SK-N-SH (cell line): ENCODE measurements at places on chromosomes 12 and 14.

DNA sequence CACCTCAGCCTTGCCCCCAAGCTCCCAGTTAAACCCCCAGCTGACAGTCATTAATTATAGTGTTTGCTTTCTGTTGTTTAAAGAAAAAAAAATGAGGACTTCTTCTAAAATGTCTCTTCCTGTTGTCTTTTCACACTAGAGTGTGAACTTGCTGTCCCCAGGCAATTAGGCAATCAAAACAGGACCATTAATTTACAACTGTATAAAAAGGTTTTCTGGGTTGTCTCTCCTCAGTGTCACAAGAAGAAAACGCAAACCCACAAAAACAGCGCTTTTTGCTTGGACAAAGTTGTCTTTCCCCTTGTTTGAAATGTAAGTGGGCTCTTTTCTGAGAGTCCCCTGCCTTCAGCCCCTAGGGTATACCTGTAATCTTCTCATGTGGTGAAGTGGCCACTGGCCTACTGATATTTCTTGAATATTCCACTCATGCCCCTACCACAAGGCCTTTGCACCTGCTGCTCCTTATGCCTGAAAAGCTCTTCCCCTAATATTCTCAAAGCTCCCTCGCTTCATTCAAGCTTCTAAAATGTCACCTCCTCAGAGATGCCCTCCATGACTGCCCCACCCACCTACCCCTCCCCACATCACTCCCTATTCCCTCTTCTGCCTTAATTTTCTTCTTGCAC, 158.9 kb upstream of the PWP1 start:
- DNase-seq: no peak

DNA sequence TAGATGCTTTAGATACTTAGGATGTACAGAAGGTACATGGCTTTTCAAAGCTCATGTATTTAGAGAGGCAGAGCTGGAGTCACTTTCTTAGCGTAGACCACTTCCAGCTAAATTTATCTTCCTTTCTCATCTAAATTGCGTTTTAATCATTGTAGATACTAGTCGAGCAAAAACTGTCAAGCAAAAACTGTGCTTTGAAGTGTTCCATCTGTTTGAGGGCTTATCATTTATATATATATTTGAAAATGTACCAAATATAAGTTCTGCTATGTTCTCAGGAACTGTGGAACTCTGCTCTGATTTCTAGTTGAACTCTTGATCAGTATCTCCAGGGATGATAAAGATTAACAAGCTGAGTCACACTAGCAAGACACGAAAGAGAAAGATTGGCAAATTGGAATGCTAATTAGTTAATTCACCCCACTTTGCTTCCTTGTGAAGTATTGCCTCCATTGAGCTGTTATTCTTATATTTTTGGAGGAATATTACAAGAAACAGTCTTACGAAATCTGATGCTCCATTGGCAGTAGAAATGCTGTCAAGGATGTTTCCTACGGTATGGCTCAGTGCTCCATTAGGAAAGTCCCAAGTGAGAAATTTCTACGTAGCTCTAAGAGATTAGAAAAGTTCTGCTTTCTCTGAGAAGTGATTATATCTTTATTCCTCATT, 310.7 kb downstream of the AEBP2 start:
- DNase-seq: no peak

DNA sequence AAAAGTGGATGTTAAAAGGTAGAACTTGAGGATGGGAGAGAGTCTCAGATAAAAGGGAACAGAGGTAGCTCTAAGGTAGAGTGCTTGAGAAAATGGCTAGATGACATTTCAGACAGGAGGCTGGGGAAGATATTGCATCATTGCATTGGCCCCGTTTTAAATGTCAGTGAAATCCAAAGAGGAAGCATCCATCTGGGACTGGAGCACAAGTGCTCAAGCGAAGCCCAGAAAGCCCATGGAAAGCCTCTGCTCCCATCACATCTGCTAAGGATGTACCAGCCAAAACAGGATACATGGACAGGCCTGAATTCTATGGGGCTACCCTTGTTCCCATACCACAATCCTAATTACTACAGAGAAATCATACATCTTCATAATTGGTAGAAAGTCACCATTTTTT, 581.5 kb upstream of the TMEM132C start:
- no peak for DNase-seq

- no peak for DNase-seq
Observed at GRCh38 chr14:83909507-83909906, 1620.4 kb upstream of the FLRT2 start.

GRCh38 chr14:35050652-35051051, 4.6 kb downstream of the FAM177A1 start:
- DNase-seq: no peak

- DNase-seq: no peak
Observed at GRCh38 chr14:99772371-99773283, 20.6 kb upstream of the EML1 start.

GRCh38 chr14:55754471-55754870, 174.5 kb downstream of the KTN1 start:
- DNase-seq: no peak

DNA sequence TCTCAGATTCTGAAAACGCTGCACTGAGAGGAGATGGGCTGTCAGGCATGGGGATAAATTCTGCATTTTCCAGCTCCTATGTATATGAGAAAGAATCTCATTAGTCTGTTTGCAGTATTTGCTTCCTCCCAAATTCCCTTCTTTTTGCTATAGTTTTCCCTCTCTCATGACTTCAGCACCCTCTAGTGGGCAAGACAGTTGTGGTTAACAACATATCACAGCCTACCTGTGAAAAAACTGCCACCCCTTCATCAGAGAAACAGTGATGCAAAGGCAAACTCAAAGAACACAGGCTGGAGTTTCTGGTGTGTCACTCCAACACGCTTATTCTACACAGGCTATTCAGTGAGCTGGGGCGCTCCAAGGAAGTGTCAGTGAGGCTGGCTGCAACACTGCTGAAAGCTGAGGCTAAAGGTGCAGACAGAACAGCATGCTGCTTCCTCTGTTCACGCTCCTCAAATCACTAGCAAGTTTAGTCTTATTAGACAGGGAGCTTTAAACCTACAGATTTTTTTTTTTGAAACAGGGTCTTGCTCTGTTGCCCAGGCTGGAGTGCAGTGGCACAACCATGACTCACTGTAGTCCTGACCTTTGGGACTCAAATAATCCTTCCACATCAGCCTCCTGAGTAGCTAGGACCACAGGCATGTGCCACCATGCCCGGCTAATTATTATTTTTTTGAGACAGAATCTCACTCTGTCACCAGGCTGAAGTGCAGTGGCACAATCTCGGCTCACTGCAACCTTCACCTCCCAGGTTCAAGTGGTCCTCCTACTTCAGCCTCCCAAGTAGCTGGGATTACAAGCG, 19.3 kb downstream of the ZC2HC1C start:
- peak; percentile 66 for DNase-seq

GRCh38 chr14:93379831-93380230, 32.8 kb downstream of the COX8C start:
- DNase-seq: no peak

DNA sequence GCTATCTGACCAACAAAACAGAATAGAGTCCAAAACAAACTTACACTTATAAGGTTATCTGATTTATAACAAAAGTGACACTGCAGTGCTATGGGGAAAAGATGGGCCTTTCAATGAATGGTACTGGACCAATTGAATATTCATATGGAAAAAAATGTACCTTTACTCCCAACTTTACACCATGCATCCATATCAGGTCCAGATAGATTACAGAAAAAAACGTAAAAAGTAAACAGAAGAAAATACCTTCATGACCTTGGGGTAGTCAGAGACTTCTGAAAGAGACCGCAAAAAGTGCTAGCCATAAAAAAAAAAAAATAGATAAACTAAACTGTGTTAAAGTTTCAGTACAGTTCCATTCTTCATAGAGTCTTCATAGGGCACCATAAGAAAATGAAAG, 308.3 kb downstream of the GXYLT1 start:
- no peak for DNase-seq

GRCh38 chr12:57236925-57237595, 7.5 kb downstream of the SHMT2 start:
- DNase-seq: no peak

DNA sequence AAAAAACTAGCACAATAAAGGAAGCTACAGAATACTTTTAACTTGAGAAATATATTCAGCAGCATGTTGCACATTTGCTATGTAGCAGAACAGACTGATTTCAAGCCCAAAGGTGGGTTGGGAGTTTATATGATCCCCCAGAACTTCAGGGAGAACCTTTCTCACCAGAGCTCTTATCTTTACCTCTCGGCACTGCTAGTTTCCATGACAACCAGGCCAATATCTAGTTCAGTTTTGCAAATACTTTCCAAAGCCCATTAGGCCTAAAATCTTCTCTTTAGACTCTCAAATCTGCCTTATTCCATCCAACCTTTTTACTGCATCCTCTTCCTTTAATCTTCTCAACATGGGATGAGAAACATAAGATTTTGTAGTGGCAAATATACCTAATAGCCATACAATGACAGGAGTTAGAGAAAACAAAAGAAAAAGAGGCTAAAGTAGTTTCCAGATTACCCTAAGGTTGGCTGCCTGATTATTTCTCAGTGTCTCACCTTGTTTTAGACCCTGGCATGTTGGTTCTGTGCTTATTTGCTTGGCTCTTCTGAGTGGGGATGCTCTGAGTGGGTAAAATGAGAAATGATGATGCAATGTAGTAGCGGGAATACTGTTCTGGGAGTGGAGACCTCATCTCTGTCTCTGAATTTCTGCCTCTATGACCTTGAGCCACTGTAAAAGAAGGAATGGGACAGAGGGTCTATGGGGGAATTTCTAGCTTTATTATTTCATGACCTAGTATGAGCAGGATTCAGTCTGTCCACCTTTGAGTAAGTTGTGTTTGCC, 427.6 kb upstream of the STXBP6 start:
- no peak for DNase-seq

GRCh38 chr12:16324772-16325171, 22.7 kb upstream of the MGST1 start:
- DNase-seq: no peak

GRCh38 chr14:33150666-33151428, 212.2 kb downstream of the NPAS3 start:
- DNase-seq: no peak

GRCh38 chr12:62146318-62146717, 113.9 kb upstream of the USP15 start:
- no peak for DNase-seq
